ENCODE measurements at places on chromosomes 4 and X.

DNA sequence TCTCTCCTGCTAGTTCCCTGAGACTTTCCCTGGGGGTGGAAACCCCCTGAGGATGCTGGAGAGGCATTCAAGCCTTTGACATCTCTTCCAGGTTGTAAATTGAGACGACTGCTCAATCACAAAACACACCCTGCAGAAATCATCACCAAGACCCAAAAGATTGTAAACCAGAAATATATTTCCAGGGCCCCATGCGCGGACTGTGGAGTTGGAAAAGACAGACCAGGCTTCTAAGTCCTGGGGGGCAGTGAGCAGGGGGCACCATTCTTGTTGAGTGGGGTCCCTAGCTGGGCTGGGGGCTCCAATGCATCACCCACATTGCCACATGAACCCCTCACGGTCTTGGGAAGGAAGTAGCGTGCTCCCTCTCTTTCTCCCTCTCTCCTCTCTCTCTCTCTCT, 87.9 kb upstream of the C4orf50 start:
- no peak for DNase-seq

DNA sequence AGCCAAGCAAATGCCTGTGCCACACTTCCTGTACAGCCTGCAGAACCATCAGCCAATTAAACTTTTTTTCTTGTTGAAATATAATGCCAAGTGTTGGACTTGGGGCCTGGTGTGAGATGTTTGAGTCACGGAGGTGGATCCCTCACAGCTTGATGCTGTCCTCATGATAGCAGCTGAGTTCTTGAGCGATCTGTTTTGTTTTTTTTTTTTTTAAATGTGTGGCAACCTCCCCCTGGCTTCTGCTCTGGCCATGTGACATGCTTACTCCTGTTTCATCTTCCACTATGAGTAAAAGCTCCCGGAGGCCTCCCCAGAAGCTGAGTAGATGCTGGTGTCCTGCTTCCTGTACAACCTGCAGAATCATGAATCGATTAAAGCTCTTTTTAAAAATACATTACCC, 973.3 kb upstream of the FTHL17 start:
- DNase-seq: no peak

DNA sequence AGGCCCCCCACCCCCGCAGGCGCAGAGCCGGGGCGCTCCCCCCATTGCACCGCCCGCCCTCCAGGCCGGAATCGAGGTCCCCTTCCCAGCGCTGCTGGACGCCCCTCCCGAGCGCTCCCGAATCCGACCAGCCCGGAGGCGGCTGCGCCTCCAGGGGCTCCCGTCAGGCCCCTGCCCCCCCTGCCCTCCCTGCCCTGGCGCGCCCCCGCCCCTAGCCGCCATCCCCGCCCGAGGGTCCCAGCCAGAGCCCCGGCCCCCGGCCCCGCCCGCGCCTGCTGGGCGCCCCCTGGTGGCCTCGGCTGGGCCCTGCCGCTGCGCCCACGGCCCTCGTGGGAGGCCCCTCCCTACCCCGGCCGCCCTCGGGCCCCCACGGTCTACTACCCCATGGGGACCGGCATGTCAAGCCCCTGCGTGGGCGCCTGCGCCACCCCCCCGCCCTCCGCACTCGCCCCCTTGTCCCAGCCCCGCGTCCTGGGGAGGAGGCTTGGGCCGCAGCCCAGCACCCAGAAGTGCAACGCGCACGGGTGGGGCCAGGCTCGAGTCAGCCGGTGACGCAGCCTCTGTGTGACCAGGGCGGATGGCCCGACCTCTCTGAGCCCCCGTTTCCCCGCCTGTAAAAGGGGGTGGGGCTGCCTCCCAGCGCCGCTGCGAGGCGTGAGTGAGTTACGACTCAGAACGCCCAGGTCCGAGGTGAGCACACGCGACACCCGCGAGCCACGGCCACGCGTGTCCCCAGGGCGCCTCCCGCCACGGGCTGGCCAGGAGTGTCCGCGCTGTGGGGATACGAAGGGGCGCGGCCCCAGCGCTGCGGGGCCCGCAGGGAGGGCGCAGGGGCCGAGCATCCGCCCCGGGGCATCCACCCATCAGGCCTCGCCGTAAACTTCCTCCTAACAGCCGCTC, 104.9 kb downstream of the FAM53A start:
- DNase-seq: no peak

- DNase-seq: peak; percentile 37
Observed at GRCh38 chr4:87150498-87151261, 69.7 kb downstream of the KLHL8 start.

GRCh38 chrX:12332786-12333347, 194.6 kb downstream of the FRMPD4 start:
- DNase-seq: no peak

DNA sequence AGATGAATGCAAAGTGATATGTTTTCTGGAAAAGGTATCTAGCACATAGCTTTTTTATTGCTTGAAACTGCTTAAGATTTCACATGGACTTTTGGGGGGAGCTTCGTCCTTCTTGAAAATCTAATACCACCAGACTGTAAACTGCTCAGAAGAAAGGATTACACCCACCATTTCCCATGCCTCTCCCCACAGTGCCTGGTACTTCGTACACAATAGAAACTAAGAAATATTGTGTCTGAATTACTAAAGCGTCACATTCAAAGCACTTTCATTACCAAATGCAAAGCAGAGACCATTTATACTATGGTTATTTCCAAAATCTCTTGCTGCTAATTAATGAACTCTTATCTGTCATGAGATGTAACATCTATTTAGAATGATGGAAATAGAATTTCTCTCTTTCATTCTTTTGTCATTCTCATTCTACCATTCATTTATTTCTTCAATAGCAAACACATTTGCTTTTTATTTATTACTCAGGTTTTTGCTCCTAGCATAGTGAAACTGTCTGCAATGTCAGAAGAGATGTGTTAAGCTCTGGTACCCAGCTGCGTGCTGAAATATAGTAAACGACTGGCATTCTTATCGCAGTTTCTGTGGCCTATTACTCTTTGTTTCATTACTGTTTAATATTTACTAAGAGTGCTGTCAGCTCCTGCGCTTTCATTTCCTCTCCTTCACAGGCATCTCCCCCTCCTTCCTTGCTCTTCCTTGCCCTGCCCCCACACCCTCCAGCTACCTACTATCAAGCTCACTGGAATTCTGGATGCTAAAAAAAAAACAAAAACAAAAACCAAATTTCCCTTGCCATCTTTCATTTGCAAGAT, 51.4 kb upstream of the RAPGEF2 start:
- no peak for DNase-seq

GRCh38 chr4:167088115-167088514, 146.2 kb downstream of the SPOCK3 start:
- DNase-seq: no peak

- DNase-seq: no peak
Observed at GRCh38 chr4:106365613-106366012, 3.0 kb downstream of the GIMD1 start.

DNA sequence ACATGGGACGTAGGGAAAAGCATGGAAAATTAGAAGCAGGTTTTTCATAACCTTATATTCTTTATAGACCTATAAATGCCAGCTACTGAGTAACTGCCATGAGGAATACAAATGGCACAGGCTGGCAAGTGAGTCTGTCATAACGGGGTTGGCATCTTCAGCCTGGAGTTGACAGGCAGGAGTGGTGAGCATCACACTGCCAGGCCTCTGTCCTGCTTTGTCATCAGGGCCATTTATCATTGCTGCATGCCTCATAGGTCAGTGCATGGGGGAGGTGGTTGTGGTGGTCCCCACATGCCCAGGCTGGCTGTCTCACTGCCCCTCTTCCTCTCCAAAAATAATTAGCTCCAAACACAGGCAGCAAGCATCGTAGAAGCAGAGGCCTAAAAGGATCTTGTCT, 72.5 kb downstream of the LNX1 start:
- no peak for DNase-seq
